ENCODE measurements at places on chromosomes 3 and 15.

- no peak for DNase-seq
Observed at GRCh38 chr3:115704661-115705338, 81.5 kb downstream of the GAP43 start.

- peak; percentile 99 for DNase-seq
Observed at GRCh38 chr3:149339931-149340309, 6.5 kb upstream of the TM4SF18 start.

DNA sequence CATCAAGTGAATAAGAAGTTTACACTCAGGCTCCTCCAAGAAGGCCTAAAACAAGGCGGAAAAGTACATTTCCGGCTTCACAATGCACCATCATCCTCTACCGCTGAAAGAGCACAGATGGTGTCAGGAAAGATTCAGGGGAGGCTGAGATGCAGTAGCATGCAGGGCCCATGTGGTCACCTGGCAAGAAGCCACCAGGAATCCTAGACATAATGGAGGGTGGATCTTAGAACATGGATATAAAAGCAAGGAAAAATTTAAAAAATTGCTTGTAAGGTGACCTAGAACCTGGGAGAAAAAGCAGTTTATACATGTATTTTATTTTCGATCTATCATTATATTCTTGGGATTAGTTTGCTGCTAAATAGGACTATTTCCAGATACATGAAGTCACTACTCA, 21.9 kb upstream of the OTOL1 start:
- no peak for DNase-seq

- no peak for DNase-seq
Observed at GRCh38 chr15:25059698-25060471, 105.1 kb downstream of the SNRPN start.

GRCh38 chr3:16113704-16114103, 60.8 kb upstream of the GALNT15 start:
- DNase-seq, result no peak

DNA sequence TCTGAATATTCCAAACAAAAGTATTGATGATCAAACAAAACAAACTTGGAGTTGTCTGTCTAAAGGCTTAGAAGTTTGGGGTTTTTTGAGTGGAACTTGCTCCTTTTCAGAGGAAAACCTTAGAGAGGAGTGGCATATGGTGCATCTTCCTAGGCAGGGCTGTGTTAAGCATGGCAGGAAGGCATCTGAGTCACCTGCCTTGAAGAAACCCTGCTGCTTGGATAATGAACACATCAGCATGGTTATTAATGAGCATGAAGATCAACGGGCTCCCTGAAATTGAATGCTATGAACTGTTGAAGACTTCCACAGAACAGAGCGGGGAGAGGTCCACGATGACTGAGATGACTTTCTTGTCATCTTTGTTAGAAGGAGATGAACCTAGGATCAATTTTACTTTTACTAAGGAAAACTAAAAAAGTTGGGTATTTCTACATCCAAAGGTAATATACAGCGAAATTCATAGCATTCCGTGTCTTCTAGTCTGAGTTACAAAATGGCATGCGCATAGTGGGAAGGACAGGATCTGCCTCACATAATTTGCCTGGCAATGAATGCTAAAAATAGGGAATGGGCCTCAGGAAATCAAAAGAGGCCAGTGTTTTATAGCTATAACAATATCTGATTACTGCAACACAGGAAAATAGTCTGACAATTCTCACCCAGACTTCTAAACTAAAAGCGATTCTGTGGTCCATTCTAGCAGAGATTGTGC, 11.6 kb upstream of the TMED3 start:
- DNase-seq, result no peak

DNA sequence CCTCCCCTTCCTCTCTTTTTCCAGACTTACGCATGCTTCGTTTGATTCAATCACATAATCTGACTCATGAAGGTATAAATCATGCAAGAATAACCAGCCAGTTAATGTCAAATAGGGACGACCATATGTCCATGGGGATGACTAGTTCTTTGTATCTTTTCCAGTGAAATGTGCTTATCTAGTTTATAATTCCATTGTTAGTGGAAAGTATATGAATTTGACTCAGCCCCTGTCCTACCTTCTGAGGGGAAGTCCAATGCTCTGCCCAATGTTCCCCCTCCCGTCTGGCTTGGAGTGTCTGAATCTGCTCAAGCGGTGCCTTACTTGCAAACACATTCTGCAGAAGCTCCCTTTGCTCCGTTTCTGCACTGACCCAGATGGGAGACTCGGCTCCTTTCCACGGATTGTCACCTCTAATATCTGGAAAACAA, 55.0 kb upstream of the EPHB3 start:
- peak; percentile 53 for DNase-seq

GRCh38 chr3:166688665-166689064, 691.4 kb downstream of the ZBBX start:
- no peak for DNase-seq

- DNase-seq, result no peak
Observed at GRCh38 chr3:64815195-64815631, 127.4 kb upstream of the ADAMTS9 start.

GRCh38 chr3:151916781-151917180, 43.3 kb downstream of the SUCNR1 start:
- no peak for DNase-seq

DNA sequence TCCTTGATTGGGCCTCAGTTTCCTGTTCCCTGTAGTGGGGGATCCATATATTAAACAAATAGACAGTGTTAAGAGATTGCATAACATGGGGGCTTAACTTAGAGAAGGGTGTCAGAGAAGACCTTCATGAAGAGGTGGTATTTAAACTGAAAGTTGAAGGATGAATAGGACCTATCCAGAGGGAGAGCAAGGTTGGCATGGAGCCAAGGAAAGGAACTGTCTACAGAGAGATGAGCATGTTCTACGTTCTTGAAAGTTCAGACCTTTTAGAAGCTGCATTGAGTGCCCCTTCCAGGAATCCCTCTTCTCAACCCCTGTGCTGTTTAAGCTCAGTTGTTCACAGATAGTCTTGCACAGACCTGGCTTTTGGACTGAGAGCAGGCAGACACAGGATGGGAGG, 2.4 kb downstream of the HTD2 start:
- DNase-seq, result no peak

DNA sequence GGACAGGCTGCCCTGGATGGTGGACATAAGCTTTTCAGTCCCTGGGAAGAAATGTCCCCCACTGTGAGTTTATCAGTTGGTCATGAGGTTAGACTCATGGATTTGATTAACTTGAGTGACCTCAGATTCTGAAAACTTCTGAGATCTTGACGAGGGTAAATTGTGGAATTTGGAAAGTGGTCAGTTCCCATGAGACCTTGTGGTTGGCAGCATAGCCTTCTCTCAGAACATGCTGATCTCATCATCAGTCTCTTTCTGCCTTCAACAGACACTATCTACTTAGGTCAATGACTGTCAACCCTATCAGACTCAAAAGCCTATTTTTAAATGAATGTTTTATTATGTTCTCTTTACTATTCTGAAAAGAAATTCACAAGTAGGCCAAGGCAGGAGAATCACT, 45.6 kb upstream of the NDUFB4 start:
- DNase-seq, result no peak

DNA sequence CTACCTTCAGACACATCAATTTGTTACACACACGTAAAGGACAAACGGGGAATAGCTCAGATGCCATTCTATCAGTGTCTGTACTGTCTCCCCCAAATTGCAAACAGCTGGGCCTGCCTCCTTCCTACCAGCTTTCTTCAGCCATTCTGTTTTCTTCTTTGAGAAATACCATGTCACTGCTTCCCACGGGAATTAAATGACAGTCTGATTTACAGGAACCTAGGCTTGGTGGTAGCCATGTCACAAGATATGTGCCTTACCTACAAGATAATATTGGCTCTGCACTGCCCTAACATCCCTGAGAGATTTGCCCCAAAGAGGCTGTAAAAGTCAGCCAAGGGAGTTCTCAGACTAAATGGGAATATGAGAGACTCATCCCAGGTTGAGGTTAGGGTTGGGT, 308.3 kb downstream of the LRTM1 start:
- no peak for DNase-seq

DNA sequence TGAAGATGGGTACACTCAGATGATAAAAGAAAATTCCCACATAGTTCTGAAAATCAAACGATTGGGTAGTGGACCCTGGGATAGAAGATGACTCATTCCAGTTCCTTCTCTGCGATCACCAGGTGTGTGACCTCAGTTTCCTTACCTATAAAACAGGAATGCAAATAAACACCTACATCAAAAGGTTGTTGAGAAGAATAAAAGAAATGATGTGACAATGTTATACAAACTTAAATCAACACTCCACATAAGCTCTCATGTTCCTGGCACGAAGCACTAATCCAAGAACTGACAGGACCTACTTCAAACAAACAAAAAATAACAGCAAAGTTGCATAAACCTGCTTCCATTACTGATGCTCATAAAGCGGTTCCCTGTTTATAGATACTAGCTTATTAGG, 69.2 kb downstream of the RORA start:
- DNase-seq, result no peak

DNA sequence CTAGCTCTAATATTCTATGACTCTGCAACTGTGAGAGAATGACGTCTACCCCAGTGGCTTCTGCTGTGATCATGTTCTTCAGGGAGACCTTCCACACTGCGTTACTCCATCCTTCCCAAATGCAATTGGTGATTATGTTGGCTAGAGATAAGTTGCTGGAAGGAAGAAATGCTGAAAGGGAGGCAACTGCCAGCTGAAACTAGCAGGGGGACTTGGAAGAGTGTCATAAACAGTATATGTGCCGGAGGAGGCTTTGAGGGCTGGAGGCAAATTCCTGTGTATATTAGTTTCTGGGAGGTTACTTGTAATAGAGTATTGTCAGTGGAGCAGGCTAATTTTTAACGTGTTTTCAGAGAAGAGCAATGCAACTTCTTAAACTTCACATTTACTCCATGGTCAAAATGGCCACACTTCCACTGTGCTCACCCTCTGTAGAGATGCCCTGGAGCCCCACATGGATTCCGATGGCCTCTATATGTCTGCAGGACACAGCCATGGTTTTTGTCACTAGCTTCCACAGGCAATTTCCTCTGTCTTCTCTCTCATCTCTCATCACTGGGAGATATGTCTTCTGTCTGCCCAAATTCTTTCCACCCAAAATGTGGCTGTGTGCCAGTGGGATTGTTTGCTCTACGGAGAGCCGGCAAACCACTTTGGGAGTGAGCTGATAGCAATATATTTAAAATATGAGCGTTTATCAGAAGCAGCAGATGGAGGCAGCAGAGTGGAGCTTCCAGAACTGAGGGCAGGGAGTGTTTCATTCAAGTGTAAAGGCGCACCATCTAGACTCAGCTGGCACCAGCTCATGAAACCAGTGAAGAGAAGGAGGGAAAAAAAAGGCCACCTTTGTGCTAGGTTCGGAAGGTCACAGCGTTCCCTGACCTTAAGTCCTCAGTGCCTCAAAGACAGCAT, 13.3 kb upstream of the CD47 start:
- DNase-seq, result peak; percentile 19

GRCh38 chr3:166955201-166955939, 424.7 kb downstream of the ZBBX start:
- no peak for DNase-seq

- peak; percentile 72 for DNase-seq
Observed at GRCh38 chr15:78212546-78213424, 21.6 kb downstream of the ACSBG1 start.

GRCh38 chr3:181626036-181626435, 85.7 kb upstream of the SOX2 start:
- no peak for DNase-seq

GRCh38 chr15:74906067-74906449, 593 bp downstream of the FAM219B start:
- peak; percentile 56 for DNase-seq

GRCh38 chr3:151912028-151912427, 38.6 kb downstream of the SUCNR1 start:
- DNase-seq, result peak; percentile 65

DNA sequence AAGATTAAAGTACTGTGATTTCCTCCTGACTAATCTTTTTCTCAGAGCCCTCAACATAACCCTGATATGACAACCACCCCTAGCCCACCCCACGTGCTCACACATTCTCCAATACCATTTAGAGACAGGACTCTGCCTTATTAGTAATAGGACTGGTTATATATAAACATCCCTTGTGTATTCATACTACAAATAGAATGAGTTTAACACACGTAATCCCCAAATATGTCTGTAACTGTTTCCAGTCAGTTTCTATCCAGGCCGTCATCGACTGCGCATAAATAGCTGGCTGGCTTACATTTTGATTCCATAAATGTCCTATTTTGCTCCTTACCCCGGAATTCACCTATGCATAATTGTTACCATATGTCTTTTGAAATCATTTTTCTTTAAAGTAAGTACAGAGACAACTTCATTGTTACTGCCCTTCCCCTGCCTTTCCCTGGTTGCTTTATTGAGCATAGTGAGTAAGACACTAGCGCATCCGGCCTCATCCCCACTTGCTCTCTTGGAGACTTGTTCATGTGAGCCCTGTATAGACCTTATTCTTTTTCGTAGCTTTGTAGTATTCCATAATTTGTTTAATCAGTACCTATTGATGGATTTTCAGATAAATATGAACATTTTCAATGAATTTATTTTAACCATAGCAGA, 3.5 kb upstream of the P2RY14 start:
- DNase-seq, result no peak

DNA sequence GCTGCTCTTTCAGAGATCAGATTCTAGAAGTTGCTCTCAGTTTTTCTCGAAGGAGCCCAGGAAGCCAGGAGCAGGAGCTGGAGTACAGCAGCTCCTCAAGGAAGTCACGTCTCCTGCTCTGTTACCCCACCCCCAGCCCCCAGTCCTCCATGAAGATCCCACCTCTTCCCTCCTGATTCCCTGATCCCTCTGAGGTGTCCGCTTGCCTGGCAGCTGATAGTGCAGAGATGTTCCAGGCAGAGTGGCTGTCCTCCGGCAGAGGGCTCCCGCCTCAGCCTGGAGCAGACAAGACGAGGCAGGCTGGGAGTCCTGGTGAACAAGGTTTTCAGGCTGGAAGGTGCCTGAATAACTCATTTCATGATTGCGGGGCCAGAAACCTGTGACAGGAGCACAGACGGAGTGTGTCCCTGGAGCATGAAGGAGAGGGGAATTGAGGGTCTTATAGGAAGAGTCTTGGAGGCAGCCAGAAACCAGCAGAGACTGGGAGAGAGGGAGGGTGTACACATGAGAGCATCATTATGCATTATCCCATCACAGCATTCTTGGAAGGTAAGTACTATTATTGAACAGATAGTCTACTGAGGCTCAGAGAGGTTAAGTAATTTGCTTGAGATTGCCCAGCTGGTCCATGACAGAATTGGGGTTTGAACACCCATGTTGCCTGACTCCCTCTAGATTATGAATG, 1.2 kb downstream of the HRH1 start:
- peak; percentile 84 for DNase-seq

- peak; percentile 73 for DNase-seq
Observed at GRCh38 chr3:10198761-10199649, 34.3 kb downstream of the IRAK2 start.

Measured in endothelial cell of umbilical vein (primary cell).